Body of pancreas (tissue), 4 donors: ENCODE measurements at places on chromosomes 13 and 19. TPM values are rescaled to one million over a fixed set of nuclear protein-coding genes. Genes with fewer than 3 reads are reported as not detected.

- no peak for DNase-seq
- H3K4me3 ChIP-seq: no peak overlapping the region
- no peaks in the 10 kb centered on the region for H3K36me3 ChIP-seq
- H3K27ac ChIP-seq: no peak overlapping the region
- H3K4me1 ChIP-seq: no peaks in the 10 kb centered on the region
- no peaks in the 10 kb centered on the region for H3K27me3 ChIP-seq
Measured at GRCh38 chr19:46287585-46287984, 9.3 kb upstream of the HIF3A start.

DNA sequence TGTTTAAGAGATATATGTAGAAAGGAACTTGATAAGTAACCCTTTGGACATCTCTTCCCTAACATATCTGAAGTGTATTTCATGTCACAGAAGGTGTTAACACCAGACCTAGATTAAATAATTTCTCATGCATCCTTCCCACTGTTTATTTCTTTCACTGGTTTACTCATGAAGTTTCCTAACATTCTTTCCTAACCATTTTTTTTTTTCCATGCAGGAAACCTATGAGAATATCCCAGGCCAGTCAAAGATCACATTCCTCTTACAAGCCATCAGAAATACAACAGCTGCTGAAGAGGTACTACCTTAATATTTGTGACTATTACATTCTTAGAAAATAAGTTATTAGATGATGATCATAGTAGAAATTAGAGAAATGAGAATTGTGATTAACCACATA lies 28.8 kb downstream of the IPO5 start:
- H3K4me3 ChIP-seq: no peak overlapping the region
- no peaks in the 10 kb centered on the region for H3K27me3 ChIP-seq
- no peak overlapping the region for H3K27ac ChIP-seq
- DNase-seq: no peak
- H3K4me1 ChIP-seq: peaks cover 25% of the 10 kb centered on the region
- H3K36me3 ChIP-seq: peaks cover 19% of the 10 kb centered on the region

DNA sequence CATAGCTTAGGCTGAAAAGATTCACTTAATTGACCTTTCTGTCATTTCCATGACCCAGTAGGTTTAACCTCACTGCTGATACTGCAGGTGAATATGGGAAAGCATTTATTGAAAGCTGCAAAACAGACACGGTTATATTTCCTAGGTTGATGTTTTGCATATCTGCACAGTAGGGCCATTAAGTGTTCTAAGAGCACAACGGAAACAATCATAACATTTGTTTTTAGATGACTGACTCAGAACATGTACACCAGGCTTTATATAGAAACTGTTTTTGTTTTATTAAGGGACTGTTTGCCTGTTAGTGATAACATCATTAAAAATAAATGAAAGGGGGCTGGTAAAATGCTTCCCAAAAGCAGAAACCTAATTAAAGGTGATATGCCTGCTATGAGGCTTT lies 367.8 kb downstream of the DACH1 start:
- H3K36me3 ChIP-seq: no peaks in the 10 kb centered on the region
- no peak overlapping the region for H3K27ac ChIP-seq
- no peaks in the 10 kb centered on the region for H3K4me1 ChIP-seq
- H3K4me3 ChIP-seq: no peak overlapping the region
- no peaks in the 10 kb centered on the region for H3K27me3 ChIP-seq

DNA sequence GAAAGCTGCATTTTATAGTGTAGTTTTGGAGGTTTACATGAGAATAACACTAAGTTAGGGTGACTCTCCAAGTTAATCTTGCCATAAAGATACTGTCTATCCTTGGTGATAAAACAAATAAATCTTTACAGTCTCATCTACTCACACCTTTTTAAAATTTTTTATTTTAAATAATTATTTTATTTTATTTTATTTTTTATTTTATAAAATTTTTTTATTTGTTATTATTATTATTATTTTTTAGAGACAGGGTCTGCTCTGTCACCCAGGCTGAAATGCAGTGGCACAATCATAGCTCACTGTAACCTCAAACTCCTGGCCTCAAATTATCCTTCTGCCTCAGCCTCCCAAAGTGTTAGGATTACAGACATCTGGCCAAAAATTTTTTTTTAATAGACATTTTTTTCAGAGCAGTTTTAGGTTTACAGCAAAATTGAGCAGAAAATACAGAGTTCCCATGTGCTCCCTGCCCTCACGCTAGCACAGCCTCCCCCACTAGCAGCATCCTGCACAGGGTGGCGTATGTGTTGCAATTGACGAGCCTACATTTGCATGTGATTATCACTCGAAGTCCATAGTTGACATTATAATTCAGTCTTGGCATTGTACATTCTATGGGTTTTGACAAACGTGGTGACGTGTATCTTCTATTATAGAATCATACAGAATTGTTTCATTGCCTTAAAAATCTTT lies 41.0 kb downstream of the RASL11A start:
- no peaks in the 10 kb centered on the region for H3K4me1 ChIP-seq
- no peaks in the 10 kb centered on the region for H3K27me3 ChIP-seq
- no peak overlapping the region for H3K27ac ChIP-seq
- H3K36me3 ChIP-seq: no peaks in the 10 kb centered on the region
- no peak for DNase-seq

GRCh38 chr13:32164622-32165268 lies 133.2 kb downstream of the FRY start:
- H3K4me1 ChIP-seq: no peaks in the 10 kb centered on the region
- no peaks in the 10 kb centered on the region for H3K36me3 ChIP-seq
- no peaks in the 10 kb centered on the region for H3K27me3 ChIP-seq
- peak; percentile 42 for DNase-seq
- H3K27ac ChIP-seq: no peak overlapping the region

DNA sequence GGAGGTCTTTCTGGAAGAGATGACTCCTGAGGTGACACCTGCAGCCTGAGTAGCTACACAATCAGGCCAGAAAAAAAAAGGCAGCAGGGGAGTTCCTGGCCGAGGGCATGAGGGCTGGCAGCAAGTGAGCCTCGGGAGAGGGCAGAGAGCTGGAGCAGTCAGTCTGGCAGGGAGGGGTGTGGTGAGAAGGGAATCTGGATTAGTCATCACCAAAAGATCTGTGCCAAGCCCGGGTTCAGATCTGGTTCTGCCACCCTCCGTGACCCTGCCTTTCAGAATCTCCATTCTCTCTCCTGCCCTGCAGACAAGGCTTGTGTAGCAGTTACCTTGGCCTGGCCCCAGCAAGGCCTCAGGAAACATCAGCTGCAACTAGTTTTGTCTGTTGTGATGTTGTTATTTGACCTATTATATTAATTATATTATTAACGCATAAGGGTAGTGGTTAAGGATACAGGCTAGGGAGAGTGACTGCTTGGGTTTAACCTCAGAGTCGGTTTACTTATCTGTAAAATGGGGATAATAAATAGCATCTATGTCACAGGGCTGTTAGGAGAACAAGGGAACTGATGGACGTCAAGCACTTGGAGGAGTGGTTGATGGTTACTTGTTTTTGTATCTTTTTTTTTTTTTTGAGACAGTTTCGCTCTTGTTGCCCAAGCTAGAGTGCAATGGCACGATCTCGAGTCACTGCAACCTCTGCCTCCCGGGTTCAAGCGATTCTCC lies 2.7 kb upstream of the CAPNS1 start:
- H3K36me3 ChIP-seq: no peaks in the 10 kb centered on the region
- peak overlapping the region; percentile 76 for H3K27ac ChIP-seq
- H3K27me3 ChIP-seq: no peaks in the 10 kb centered on the region
- no peak overlapping the region for H3K4me3 ChIP-seq

GRCh38 chr19:4140237-4140711 lies 13.2 kb upstream of the CREB3L3 start:
- H3K4me3 ChIP-seq: no peak overlapping the region
- DNase-seq: peak; percentile 20
- no peaks in the 10 kb centered on the region for H3K27me3 ChIP-seq
- H3K4me1 ChIP-seq: peaks cover 8% of the 10 kb centered on the region

GRCh38 chr13:23500849-23501248 lies 67.3 kb upstream of the SACS start:
- no peaks in the 10 kb centered on the region for H3K27me3 ChIP-seq
- H3K27ac ChIP-seq: no peak overlapping the region
- H3K4me3 ChIP-seq: no peak overlapping the region
- H3K4me1 ChIP-seq: no peaks in the 10 kb centered on the region
- H3K36me3 ChIP-seq: no peaks in the 10 kb centered on the region

GRCh38 chr19:41564515-41565378 lies 11.2 kb upstream of the CEACAM21 start:
- no peak for DNase-seq
- no peaks in the 10 kb centered on the region for H3K27me3 ChIP-seq
- H3K36me3 ChIP-seq: no peaks in the 10 kb centered on the region

Gene SYCN
- 5,793 TPM for total RNA-seq

Gene PSG3
- not detected for total RNA-seq
